ENCODE measurements at places on chromosomes 1 and 21.

GRCh38 chr21:19900149-19900548 is 1098.1 kb upstream of the NCAM2 start:
- no peak for DNase-seq

DNA sequence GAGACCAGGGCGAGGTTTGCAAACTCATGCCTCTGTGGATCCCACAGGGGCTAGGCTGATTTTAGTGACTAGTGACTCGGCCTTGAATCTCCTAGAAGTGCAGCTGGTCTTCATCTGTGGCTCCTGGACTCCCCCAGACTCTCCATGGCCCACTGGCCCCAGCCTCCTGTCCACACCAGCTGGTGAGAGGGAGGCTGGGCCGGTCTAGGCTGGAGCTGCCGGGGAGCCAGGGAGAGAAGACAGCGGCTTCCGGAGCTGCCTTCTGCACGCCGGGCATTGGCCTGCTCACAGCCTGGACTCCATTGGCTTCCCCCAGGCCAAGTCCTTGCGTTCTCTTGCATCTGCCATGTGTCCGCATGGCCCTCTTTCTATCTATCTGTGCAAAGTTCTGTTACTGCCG is 52.1 kb upstream of the COL6A1 start:
- DNase-seq, result no peak

- DNase-seq, result no peak
Measured at GRCh38 chr1:52601519-52601918, 652 bp upstream of the GPX7 start.

GRCh38 chr1:26275580-26276431 is 4.1 kb upstream of the SH3BGRL3 start:
- DNase-seq, result peak; percentile 96

DNA sequence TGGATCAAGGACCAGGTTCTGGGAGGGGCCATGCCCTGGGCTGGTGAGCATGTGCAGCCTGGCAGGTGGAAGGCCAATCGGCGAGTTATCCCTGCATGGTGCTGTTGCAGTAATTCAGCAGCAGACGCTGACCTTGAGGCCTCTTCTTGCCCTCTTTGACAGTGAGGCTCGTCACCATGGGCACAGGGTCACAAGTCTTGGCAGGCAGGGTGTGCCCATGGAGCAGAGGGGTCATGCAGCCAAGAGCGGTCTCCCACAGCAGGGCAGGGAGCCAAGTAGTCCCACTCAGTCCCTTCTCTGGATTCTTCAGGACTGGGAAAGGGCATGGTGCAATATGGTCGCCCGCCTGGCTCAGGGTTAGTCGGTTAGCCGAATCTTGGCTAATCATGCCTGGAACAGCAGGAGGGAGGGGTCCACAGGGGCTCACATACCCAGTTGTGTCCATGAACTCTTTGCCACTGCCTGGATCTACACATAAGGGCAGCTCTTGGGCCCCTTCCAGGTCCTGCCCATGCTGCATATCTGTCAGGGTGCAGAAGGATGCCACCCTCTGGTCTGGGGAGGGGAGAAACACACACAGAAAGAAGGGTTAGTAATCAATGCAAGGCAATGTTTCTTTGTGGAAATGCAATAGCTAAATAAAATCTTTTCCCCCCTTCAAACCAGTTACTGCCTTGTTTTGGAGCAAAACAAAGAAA is 226.8 kb downstream of the SIPA1L2 start:
- DNase-seq, result no peak

DNA sequence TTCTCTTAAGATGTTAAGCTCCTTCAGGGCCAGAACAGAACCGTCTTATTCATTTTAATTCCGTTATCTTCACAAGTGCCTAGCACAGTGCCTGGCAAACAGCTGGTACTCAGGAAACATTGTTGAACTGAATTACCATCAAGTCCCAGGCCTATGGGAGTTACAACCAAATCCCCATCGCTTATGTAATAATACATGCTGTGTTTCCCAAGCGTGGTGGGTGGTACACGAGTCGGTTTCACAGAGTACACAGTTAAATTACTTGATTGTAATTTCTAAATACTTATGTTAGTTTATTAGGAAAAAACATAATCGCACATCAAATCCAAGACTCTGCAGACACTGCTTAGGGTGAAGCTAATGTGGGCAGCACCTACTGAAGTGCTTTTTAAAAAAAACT is 1.0 kb downstream of the ANGEL2 start:
- peak; percentile 24 for DNase-seq

DNA sequence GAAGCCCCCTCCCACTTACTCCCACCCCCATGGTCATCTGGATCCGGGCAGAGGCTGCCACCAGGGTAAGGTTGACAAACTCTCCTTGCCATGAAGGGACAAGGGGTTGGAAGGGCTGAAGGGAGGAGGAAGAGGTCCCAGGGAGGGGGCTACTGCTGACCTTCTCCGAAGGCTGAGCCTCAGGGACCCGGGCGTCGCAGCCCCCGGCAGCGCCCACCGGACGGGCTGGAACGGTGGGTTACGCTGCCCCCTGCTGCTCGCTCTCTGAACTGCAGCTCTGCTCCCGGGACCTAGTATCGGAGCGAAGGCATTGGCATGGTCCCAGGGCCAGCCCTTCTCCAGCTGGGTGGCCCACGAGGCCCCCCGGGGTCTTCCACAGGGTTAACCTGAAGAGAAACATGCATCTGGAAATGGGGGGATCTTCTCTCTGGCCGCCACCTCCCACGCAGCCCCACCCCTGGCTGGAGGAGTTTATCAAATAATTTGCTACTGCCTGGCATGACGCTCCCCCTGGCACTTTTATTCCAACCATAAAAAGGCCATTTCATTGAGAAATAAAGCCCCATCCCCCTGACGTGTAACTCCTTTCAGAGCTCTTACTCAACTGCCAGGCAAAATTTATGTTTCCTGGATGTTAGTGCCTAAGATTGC is 70.4 kb upstream of the TARDBP start:
- peak; percentile 83 for DNase-seq

DNA sequence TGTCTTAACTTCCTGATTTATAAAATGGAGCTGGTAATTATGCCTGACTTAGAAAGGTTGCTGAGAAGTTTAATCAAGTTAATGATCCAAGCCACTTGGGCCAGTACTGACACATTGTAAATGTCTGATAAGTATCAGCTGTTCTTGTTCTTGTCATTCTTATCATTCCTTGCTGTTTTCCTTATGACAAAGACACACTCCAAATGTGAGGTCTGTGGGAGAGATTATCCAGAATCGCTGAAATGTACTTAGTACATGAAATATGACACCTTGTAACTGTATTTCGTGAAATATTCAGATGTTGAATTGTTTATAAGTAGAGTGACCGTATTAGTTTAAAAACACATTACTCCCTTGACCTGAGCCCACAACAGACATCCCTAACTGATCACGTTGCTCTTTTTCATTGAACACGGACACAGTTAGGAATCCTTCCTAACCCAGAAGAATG is 6.1 kb downstream of the AADACL4 start:
- DNase-seq, result no peak

DNA sequence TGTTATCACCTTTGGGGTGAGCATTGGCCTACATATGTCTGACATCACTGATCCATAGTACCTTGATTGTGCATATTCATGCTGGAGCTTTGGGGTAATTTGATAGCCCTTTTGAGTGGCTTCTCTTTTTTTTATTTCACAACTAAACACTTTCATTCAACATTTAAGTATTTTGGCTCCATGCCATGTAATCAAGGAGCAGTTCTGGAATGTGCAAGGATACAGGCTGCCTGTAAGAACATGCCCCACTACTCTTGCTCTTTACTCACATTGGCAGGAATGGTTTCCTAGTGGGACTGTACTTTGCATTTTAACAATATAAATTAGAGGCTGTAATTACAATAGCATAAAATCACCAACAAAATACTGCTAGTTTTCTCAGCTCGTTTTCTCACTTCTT is 300.7 kb upstream of the SPAG17 start:
- DNase-seq, result no peak

DNA sequence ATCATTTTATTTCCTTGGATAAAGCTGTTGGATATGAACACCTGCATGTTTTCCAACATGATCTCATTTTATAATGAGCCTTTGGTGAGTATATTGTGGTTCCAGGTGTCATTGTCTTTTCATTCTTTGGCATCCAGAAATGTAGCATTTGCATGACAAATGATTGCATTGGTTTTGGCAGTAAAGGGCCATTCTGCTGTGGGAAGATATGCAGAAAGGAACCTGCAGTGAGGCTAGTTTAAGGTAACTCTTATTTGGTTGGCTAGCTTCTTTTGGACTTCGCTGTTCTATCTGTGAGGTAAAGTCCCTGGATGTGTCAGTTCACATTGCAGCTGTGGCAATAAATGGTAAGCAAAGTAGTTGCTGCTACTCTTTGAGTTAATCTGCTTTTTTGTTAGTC is 343.0 kb downstream of the AMY1C start:
- DNase-seq, result peak; percentile 65

- no peak for DNase-seq
Measured at GRCh38 chr1:221965252-221965651, 223.4 kb upstream of the DUSP10 start.

GRCh38 chr1:163038928-163039706 is 30.0 kb upstream of the RGS4 start:
- no peak for DNase-seq

DNA sequence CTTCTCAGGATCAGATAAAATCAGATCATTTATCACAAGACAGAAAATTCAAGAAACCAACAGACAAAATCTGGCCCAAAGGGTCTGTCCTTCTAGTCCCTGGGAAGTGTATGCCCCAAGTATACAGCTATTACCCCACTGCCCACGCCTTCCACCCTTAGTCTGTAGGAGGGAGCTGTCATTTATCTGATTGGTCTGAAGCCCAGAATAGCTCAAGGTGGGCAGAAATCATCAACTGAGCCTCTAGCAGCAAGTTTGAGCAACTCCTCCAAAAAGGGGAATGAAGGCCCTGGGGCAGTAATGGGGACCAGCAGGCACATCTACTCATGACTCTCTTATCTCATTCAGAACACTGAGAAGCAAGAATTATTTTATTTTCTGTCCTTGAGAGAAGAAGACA is 126.9 kb downstream of the MATN1 start:
- DNase-seq, result no peak

- peak; percentile 72 for DNase-seq
Measured at GRCh38 chr1:27504588-27505419, 14.8 kb upstream of the WASF2 start.

DNA sequence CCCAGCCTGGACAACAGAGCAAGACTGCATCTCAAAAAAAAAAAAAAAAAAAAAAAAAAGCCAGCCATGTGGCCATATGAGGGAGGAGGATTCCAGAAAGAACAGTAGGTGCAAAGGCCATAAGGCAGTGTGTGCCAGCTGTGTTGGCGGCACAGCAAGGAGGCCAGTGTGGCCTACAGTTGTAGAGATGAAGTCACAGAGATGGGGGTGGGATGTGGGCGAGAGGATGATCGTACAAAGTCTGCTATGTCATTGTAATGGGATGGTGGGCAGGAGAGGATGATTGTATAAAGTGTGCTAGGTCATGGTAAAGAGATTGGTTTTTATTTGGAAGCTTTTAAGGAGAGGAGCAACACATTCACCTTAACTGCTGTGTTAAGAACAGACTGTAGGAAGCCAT is 9.8 kb upstream of the CR1 start:
- no peak for DNase-seq

GRCh38 chr1:43893006-43893405 is 40.6 kb upstream of the ARTN start:
- no peak for DNase-seq

- peak; percentile 33 for DNase-seq
Measured at GRCh38 chr1:161379071-161379470, 11.4 kb upstream of the CFAP126 start.

GRCh38 chr1:154608397-154609270 is 648 bp upstream of the ADAR start:
- DNase-seq, result peak; percentile 89

- DNase-seq, result peak; percentile 24
Measured at GRCh38 chr1:45490121-45490625, 790 bp downstream of the TESK2 start.

GRCh38 chr1:115275216-115275615 is 62.8 kb downstream of the NGF start:
- DNase-seq, result peak; percentile 60

GRCh38 chr1:15299806-15300205 is 52.8 kb downstream of the FHAD1 start:
- DNase-seq, result no peak

GRCh38 chr21:17085707-17086106 is 427.1 kb upstream of the CXADR start:
- no peak for DNase-seq

- no peak for DNase-seq
Measured at GRCh38 chr21:38768471-38769063, 37.2 kb upstream of the ETS2 start.

DNA sequence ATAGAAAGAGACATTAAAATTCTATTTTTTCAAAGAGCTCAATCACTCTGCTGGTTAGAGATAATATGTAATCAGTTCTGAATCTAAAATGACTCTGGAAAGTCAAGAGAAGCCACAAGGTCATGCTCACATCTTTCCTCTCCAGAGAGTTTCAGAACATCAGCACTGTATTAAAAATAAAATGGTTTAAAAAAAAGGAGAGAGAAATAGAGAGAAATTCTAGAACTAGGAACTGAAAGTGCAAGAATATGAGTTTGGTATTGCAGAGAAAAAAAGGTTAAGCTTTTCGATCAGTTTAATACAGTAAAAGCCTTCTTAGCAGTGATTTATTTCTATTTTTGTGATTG is 44.0 kb upstream of the DIPK1A start:
- DNase-seq, result no peak

DNA sequence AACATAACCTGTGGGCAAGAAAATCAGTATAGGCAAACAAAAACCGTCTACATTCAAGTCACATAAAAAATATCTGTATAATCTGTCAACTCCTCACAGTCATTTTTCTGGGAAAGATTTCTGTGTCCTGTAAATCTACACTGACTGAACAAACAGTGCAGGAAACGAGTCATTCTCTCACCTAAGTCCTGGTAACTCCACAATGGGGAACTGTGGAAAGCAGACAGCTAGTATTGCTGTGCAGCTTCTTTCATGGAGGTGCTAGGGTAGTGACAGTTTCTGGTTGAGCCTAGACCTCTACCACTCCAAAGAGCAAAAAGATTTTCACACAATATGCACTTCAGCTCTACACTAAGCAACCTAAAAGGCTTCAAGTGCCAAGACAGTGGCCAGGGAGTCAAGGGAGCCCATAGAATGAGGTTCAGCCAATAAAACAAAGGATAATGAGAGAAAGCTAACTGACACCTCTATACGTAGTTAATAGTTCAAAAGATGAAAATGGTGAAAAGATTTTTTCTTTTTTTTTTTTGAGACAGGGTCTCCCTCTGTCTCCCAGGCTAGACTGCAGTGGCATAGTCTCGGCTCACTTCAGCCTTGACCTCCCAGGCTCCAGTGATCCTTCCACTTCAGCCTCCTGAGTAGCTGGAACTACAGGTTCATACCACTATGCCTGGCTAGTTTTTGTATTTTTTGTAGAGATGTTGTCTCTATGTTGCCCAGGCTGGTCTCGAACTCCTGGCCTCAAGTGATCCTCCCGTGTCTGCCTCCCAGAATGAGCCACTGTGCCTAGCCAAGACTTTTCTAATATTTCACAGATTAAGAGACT is 5.5 kb downstream of the PTP4A2 start:
- no peak for DNase-seq

Measured in GM23338 (cell line).